ENCODE measurements at places on chromosomes 16 and 17.

DNA sequence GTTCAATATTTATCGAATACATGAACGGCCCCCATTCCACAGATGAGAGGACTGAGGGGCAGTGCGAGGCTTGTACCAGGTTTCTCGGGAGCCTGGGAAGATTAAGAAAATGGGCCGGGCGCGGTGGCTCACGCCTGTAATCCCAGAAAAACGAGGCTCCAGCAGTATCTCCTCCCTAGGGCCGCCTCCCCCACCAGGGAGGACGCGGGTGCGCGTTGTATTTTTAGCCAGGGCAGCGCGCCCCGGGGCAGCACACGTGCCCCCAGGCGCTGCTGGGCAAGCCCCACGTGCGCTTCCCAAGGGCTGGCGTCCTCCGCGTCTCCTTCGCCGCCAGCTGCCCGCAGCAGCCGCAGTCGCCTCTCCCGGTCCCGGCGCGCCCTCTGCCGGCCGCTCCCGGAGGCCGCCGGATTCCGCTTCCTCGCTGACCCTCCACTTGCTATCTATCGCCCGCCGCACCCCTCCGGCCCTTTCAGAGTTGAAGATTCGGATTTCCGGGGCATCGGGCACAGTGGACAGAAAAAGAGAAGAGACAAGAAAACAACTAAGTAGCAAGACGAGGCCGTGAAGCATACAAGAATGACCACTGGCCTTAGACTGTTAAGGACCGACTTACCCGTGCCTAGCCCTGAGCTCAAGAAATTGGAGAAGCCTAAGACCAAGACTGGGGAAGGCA, 1.9 kb upstream of the YBX2 start:
- DNase-seq, result peak; percentile 63

DNA sequence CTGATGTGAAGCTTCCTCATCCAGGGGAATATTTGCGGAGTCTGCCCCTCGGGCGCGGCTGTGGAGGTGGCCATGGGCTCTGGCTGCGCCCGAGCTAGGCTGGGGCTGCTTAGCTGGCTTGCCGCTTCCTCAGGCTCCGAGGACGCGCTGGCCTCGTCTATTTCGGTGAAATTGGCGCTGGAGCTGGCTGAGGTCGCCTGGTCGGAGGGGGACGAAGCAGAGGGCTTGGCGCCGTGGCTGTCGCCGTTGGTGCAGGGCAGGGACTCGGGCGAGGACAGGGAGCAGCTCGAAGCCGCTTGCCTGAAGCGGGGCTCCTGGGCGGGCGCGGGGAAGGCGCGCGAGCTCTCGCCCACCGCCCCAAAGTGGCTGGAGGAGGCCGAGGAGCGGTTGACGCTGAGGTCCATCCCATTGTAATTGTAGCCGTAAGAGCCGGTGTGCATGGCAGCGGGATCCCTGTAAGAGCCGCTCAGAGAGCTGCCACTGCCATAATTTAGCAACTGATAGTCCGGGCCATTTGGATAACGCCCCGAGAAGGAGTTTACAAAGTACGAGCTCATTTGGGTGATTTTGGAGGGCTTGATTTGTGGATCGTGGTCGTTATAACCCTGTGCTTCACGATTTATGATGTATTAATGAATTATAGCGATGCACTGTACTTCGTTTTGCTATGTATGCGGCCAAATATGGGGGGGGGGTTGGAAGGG, at the start of gene HOXB5:
TSS of gene HOXB5 (minus strand) at position 654 of the 704 bp plus-strand sequence. CDS start at position 557, 97 bp downstream.
- DNase-seq, result no peak

- no peak for DNase-seq
These were observed 606 bp downstream of the ABCA10 start for GRCh38 chr17:69228018-69228417.

DNA sequence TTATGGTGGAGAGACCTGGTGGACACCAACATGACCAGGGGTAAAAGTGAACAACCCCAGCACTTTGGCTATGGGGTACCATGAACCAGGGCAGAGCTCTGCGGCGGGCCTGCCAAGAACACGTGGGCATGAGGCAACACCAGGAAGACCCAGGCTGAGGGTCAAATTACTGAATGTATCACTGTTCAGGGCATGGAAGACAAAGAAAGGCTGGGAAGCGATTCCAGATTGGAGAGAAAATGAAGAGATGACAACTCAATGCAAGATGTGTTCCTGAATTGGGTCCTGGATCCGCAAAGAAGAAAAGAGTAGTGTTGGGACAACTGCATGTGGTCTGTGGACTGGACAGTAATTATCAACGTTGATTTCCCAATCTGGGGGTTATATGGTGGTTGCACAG, 19.8 kb downstream of the SPHK1 start:
- DNase-seq, result no peak

GRCh38 chr16:86975445-86975844, 341.7 kb downstream of the C16orf95 start:
- no peak for DNase-seq

GRCh38 chr16:5056352-5056751, 9.4 kb downstream of the C16orf89 start:
- peak; percentile 21 for DNase-seq

- DNase-seq, result no peak
These were observed 36.1 kb downstream of the ARL4D start for GRCh38 chr17:43434902-43435319.

- DNase-seq, result no peak
These were observed 18.5 kb upstream of the CCL23 start for GRCh38 chr17:36036235-36036634.

DNA sequence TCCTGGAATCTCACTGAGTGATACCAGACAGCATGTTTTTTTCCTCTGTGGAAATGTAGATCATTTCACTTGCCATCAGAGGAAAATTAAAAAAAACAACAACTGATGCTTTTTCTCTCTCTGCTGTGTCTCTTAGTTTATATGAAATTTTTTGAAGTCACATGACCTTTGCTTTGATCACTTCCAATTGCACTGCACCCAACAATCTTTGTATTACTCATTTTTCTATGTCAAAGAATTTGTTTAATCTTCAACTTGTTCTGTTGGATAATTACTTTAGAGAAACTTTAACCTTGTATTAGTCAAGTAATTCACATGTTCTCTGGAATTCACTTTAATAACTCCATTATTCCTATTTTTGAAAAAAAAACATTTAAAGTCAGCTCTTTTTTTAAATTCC, 1452.7 kb upstream of the CDH8 start:
- no peak for DNase-seq

DNA sequence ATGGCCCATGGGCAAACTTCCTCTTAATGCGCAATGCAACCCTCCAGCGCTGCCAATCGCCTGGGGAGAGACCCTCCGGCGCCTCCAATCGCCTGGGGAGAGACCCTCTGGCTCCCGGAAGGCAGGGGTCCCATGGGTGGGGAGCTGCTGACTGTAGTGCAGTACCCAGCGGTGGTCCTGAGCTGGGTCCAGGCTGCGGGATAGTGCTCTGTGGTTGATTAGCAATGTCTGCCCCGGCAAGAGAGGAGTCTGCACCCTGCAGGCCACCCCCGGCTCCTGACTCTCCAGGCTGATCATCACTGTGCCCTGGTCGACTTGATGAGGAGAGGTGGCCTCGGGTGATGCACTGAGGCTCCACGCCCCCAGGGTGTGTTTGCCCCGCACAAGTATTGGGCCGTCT, 44.6 kb upstream of the ZNF469 start:
- DNase-seq, result no peak

GRCh38 chr17:78610951-78611511, 33.8 kb upstream of the DNAH17 start:
- no peak for DNase-seq

Data from activated naive CD4-positive, alpha-beta T cell (primary cell).